ENCODE measurements at places on chromosomes 3 and 15.

DNA sequence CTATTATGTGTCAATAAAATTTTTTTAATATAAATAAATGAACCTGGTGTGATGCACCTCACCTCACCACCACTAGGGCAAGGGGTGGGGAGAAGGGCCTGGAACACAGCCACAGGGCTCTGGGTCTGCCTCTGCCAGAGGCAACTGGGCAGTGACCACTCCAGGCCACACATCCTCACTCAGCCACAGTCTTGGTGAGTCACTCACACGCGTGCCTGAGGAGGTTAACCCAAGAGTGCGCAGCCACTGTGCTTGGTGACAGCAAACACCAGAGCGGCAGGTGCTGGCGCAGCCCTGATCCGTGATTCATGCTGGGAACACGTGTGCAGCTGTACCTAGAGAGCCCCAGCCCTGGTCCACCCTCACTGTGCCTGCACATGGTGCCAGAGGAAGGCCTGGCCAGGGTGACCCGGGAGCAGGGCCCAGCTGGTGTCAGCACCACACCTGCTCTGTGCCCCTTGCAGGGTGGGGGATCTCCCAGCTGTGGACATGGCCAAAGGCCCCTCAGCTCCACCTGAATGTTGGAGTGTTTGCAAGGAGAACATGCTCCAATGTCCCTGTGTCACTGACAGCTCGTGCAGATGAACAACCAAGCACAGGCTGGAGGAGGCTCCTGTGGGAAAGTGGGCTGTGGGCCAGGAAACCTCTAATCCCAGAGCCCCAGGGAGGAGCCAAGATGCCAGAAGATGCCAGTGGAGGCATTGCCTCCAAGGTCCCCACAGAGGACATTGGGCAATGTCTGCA is 2.1 kb downstream of the SLC41A3 start:
- DNase-seq: no peak

DNA sequence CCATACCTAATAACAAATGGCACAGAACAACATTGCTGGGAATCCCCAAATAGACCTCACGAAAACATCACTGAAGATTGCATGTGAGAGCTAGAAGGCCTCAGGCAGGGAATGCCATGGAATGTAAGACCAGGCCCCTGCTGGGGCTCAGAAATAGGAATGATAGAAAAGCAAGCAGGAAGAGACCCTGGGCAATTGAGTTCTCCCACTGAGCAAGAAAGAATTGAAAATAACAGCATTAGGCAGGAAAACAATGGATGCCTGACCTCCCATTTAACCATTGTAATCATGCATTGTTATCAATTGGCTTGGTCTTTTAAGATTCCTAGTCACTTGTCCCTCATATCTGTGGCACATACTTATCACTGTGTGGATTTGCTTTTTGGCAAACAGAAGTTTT is 581.6 kb downstream of the FHIT start:
- no peak for DNase-seq

- no peak for DNase-seq
These were observed 54.4 kb downstream of the ACAP2 start for GRCh38 chr3:195388380-195388779.

DNA sequence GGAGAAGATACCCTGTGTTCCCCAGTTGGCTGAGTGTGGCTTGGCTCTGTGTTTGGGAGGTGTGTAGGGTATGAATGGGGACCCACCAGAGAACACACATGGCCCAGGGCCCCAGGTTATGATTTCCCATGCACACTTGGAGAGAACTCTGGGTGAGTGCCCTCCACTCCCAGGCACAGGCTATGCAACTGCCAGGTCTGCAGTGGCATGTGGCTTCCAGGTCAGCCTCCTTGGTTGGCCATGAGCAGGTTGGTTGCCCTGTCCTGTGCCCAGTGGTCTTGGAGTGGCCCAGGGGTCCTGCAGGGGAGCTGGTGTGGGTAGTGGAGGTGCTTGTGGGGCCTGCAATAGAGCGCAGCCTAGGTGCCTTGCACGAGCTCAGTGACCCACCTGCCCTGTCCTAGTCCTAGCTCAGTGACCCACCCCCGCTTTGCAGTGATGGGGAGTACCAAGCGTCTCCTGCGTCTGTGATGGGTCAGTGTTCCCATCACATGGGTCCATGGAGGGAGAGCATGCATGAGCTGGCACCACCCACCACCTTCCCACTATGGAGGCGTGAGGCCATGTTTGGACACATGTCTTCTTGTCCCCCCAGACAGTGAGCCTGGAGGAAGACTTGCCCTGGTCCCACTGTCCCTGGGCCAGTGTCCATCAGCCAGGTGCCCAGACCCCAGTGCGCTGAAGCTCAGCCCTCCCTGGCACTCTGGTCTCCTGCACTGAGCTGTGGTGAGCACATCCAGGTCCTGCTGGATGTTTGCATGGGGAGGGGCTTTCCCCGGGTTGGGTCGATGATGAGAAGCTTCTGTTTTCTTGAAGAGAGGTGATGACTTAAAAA is 217.3 kb downstream of the SNRPN start:
- DNase-seq: no peak

- peak; percentile 71 for DNase-seq
These were observed 8.4 kb downstream of the NBEAL2 start for GRCh38 chr3:46987743-46988401.

Measured in stimulated activated CD8-positive, alpha-beta memory T cell treated with anti-CD3 and anti-CD28 coated beads, Interleukin-4, amount 100 ng/mL, for 4 hours (primary cell).